ENCODE measurements at places on chromosomes 6 and 20.
A peak's percentile ranks its signal among the peaks of the same experiment; 100 is the strongest.

GRCh38 chr6:29723262-29723665 is at the start of gene HLA-F:
HLA-F (plus strand) TSS chr6:29723434; CDS start chr6:29723464, 30 bp downstream.
- peak; percentile 95 for DNase-seq

- DNase-seq: no peak
These were observed 16.5 kb upstream of the CCR6 start for GRCh38 chr6:167106406-167106805.

DNA sequence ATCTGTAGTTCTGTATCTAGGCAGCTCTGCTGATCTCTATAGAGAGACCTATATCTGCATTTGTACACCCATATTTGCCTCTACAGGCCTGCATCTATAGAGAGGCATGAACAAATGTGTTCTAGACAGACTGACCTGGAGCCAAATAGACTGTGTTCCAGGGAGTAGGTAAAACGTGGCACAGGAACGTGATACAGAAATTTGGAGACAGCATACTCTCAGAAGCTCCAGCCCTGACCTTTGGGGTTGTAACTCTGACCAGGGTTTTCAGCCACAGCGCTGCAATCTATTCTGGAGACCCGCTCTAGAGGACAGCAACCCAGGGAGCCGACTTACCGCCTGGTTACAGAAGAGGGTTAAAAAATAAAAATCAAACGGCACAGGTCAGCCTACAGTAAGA is 983 bp downstream of the RBBP9 start:
- no peak for DNase-seq

- no peak for DNase-seq
These were observed 19.0 kb downstream of the TUBB2A start for GRCh38 chr6:3138341-3138740.

GRCh38 chr20:56795492-56795891 is 166.4 kb downstream of the TFAP2C start:
- DNase-seq: no peak

- DNase-seq: no peak
These were observed 47.5 kb downstream of the SNRNP48 start for GRCh38 chr6:7637533-7637932.

DNA sequence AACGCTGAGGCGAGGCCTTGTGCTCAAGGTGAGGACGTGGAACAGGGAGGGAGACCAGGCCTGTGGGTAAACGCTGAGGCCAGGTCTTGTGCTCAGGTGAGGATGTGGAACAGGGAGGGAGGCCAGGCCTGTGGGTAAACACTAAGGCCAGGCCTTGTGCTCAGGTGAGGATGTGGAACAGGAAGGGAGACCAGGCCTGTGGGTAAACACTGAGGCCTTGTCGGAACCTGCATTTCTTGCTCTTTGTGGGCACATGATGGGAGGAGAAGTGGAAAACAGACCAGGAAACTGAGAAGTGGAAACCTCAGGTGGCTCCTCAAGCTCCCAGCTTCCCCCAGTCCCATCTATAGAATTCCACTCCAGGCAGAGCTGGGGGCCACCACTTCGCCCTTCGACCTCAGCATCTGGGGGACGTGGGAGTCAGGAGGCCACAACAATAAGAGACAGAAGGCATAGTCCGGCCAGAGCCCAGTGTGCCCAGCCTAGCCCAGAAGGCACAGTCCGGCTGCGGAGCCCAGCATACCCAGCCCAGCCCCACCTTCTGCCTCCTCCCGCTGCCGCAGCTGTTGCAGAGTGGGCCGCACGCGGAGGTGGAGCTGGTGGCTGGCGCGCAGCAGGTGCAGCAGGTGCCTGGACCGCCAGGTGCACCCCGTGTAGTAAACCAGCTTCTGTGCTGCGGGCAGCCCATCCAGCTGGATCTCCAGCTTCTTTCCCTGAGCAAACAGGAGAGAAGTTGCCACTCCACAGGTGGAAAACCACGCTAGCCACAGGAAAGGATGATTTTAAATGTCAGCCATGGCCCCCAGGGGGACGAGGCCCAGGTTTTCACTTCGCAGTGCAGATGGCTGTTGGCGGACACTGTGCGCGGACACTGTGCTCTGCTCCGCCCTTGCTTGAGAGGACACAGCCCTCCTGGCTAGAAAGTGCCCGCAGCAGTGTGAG is 17.5 kb downstream of the FRMD1 start:
- DNase-seq: no peak

All from right atrium auricular region (tissue), 2 donors.